ENCODE measurements at places on chromosomes 1 and 21.

GRCh38 chr1:49556676-49557234 lies 467.0 kb downstream of the AGBL4 start:
- no peak for DNase-seq

DNA sequence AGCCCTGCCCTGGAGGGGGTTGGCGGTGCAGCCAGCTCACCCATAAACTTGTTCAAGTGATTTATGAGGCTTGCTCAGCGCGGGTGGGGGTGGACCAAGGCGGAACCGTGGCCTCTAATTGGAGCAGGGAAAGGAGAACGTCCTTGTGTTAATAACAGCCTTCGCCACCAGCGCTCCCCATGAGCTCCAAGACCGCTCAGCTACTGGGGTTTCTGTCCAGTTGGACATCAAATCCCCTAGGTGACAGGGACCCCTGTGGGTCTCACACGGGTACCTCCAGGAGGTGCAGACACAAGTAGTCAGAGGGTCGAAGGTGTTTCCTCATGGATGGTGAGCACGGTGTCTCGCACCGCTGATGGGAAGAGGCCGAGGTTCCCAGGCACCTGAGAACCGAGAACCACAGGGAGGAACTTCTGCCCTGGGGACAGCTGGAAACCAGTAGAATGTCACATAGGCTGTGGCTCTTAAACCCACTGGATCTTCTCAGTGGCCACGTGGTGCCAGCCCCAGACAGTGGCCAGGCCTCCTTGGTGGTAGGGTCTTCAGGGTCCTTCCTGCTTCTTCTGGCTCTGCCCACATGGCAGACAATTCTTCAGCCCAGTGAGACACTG lies 3.7 kb upstream of the ACTRT2 start:
- no peak for DNase-seq

DNA sequence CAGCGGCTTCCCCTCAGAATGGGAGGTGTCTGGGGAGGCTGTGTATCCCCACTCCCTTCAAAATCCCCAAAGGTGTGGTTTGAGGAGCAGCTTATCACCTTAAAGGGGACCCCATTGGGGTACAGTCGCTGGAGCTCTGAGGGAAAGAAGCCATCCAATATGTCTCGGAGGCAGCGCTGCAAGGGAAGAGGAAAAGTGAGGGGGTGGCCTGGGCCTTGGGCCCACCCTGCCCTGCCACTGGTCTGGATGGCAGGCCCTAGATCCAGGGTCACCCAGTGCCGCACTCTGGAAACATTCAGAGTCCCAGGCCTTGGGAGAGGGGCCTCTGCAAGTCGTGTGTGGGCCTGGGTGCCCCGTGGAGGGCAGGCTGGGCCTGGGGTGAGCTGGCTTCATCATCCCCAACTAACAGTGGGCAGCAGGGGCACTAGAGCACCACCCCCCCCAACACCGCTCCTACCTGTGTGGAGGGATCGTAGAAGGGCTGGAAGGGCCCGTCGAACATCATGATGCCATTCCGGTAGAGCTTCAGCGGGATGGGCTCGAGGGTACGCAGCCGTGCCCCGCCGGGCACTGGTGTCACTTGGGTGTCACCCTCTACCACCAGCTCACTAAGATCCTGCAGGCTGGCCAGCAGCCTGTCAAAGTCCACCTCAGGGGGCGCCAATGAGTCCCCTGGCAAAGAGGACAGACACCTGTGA lies 5.6 kb downstream of the SH3BGRL3 start:
- DNase-seq, result no peak

DNA sequence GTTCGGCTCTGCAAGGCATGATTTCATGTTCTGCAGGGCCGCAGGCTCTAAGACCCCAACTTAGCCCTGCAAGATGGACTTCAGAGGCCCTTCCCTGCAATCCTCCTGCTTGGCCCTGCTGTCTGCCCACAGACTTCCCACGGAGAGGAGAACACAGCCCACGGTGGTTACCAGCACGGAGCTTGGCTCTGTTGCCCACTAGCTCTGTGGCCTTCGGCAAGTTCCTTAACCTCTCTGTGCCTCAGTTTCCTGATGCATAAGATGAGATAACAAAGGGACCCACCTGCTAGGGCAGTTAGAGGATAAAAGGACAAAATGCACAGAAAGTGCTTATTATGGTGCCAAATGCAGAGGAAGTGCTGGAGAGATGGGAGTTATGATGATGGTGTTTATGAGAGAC lies 200.4 kb downstream of the HUNK start:
- no peak for DNase-seq

DNA sequence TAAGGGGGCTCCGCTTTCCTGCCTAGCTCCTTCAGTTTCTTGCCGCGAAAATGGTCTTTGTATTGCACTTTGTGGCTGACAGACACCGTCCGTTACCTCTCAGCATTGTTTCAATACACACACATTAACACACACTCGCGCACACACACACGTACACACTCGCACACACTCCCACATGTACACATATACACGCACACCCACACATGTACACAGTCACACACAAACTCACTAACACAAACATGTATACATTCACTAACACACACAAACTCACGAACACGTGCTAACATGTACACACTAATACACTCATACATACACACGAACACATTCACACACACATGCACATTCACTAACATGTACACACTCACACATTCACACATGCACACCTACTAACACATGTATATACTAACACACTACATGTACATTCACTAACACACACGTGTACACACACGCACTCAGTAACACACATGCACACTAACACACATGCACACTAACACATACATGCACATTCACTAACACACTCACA lies 48.9 kb downstream of the PSMG1 start:
- no peak for DNase-seq

- DNase-seq, result no peak
Measured at GRCh38 chr1:17194133-17194475, 10.8 kb upstream of the PADI1 start.

GRCh38 chr1:65308781-65309303 lies 501 bp upstream of the DNAJC6 start:
- no peak for DNase-seq

GRCh38 chr1:23423415-23424292 lies 894 bp downstream of the TCEA3 start:
- DNase-seq, result no peak

DNA sequence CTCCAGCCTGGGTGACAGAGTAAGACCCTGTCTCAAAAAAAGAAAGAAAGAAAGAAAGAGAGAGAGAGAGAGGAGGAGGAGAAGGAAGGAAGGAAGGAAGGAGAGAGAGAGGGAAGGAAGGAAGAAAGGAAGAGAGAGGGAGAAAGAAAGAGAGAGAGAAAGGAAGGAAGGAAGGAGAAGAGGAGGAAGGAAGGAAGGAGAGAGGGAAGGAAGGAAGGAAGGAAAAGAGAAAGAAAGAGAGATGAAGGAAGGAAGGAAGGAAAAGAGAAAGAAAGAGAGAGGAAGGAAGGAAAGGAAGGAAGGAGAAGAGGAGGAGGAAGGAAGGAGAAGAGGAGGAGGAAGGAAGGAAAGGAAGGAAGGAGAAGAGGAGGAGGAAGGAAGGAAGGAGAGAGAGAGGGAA lies 82.2 kb upstream of the ATP1B1 start:
- DNase-seq, result no peak

GRCh38 chr1:227894831-227895451 lies 52.8 kb downstream of the WNT9A start:
- no peak for DNase-seq

GRCh38 chr1:117886101-117886795 lies 43.2 kb downstream of the GDAP2 start:
- DNase-seq, result no peak

DNA sequence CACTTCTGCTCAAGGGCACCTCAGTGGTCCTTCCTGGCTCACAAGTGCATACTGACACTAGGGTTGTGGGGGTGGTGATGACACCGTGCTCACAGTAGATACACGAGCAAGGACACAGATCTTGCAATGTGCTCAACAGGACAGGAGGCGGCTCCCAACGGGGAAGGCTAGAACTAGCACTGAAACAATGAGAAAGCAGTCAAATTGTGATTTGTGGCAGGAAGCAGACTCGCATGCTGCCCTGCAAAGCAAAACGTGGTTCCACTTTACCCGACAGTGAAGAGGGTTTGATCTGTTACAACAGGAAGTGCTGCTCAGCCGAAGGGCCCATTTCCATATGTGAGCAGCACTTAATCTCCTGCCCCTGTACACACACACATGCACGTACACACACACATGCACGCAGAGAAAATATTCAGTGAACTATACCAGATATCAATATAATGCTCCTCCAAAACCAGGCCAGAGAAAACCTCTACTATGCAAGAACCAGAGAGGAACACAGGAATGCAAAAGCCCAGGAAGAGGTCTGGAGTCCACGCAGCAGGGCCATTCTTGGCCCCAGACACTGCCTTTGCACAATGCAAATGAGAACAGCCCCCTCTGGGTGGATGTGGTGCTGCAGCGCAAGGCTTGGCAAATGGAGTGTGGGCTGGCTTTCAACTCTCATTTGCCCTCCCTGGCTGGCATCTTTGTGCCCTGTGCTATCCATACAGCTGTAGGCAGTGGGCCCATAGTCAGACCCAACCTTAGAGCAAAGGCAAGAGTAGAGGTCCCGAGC lies 47.1 kb downstream of the KANK4 start:
- peak; percentile 5 for DNase-seq

DNA sequence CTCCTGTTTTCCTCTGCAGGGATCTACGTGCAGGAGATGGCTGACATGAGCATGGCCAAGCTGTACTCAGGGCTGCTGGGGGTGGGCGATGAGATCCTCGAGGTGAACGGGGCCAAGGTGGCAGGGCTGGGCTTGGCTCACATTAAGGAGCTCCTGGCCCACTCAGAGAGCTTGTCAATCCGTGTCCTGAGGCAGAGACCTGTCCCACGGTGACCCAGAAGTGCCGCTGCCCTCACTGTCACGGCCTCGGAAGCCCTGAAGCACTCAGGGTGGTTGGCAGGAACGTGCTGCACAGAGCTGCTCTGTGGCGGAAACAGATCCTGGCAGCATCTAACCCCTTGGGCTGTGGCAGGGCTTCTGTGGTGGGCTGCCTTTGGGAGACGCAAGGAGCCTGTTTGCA lies 37.6 kb downstream of the KIAA1614 start:
- no peak for DNase-seq

DNA sequence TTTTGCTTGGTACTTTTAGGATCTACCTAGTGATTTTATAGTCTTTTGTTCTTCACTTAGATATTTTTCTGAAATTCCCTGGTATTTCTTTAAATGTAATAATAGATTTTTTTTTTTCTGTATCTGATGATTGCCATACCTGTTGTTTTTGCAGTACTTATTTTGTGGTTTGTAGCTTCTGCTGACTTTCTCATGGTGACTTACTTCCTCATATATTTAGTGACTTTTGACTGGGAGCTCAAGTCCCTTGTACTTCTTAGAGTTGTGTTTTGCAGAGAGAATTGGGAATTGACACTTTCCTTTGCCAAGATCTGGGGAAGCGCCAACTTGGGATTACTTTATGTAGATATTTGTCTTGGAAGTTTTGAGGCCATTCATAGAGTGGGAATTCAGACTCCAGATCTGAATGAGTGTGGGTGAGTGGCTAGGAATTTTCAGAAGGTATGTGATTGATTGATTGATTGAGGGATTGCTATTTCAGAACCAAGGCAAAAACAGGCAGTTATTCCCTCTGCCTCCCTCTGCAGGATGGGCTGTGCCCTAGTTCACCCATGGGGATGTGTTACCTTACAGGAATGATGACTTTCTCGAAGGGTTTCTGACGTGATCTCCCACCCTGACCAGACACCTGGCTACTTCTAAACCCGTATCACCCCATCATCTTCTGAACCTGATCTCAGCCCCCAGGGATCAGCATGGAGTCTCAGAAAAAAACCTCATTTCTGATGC lies 219.5 kb downstream of the URB2 start:
- DNase-seq, result no peak

DNA sequence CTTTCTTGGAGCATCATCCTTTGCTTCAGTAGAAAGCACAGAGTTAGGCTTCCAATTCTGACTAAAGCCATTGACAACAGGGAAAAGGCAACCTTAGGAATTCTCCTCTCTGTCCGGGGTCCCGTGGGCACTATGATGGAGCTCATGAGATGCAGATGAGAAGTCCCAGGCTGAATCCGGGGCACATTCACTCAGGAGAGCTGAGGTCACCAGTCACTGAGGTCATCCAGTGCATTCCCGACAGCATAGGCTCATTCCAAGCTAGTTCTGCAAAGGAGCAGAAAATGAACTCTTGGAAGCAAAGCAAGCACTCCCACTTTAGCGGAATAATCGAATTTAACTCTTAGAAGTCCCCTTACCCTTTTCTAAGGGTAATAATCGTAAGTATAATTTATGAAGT lies 6.8 kb downstream of the CR1 start:
- no peak for DNase-seq

DNA sequence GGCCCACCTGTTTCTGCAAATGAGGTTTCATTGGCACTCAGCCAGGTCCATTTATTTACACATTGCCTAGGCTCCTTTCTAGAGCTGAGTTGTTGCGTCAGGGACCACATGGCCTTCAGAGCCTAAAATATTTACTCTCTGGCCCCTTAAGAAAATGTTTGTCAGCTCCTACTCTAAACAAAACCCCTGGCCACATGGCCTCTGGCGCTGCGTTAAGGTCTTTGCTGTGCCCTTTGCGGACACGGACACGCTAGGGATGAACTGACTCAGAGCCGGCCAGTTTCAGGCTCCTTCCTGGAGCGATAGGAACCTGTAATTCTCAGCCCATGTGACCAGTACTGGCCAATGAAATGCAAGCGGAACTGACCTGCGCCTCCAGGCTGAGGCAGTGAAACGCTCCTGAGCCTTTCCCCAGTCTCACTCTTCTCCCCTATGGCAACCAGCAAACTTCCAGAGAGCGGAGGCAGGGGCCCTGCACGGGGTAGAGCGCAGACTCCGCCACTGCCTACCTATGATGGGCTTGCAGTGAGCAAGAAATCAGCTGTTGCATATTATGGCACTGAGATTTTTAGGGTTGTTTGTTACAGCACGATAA lies 160.3 kb downstream of the ETS2 start:
- DNase-seq, result no peak

DNA sequence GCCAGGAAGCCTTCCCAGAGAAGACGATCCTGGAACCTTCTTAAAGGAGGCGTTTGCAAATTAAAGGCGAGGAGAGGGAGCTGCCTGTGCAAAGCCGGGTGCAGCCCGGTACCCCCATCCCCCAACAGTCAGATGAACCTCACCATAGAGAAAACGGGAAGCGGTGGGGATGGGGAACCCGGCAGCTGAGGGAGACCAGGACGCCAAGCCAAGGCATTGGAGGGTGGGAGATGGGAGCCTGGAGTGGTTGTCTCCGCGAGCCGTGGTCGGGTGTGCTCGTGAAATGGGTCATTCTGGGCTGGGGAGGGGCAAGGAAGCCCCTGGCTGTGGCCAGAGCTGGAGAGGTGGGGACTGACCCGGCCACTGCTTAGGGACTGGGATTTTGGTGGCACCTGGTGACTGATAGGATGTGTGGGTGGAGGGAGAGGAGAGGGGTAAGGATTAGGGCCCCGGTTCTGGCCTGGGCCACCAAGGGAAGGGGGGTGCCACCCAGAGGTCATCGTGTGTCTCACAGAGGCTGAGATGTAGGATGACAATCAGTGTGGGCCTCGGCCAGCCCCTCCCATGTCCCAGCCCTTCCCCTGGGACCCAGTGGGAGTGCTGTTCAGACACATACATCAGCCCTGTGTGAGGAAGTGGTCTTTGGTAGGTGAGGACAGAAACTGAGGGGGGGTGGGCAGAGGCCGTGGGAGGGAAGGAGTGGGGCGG lies 676 bp upstream of the PADI2 start:
- no peak for DNase-seq

GRCh38 chr1:46406881-46407608 lies 12.9 kb downstream of the FAAH start:
- no peak for DNase-seq

Data from stimulated activated CD8-positive, alpha-beta memory T cell treated with anti-CD3 and anti-CD28 coated beads, Interleukin-4, amount 100 ng/mL, for 1 hour (primary cell).